ENCODE measurements at places on chromosomes 12 and 14.

DNA sequence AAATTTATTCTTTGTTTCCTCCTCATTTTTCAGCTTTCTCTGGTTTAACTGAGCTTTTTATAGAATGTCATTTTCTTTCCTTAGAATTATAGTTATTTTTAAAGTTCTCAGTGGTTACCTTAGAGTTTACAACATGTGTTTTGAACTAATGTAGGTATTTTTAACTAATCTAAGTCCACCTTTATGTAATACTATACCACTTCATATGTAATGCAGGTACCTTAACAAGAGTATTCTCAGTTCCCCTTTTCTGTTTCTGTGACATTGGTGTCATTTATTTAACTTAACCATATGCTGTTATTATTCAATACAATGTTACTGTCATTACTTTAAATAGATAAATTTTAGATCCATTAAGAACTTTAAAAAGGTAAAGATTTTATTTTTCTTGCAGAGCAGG, 30.3 kb upstream of the KCNC2 start:
- no peak for DNase-seq

DNA sequence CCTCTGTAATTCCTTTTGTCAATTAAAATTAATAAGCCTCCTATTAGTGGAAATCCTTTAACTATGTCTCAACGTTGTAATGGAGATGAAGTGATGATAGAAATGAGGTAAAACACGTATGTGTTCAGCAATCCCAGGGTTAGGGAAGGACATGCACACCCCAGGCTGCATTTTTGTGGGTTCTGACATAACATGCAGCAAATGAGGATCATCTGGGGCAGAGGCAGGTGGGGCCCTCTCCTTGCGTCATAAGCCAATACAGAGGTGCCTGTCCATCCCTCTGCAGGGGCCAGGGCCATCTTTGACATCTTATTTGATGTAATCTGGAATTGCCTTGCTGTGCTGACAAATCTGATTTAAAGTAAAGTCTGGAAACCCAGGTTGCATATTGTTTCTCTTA, 73.2 kb downstream of the MYRFL start:
- no peak for DNase-seq

DNA sequence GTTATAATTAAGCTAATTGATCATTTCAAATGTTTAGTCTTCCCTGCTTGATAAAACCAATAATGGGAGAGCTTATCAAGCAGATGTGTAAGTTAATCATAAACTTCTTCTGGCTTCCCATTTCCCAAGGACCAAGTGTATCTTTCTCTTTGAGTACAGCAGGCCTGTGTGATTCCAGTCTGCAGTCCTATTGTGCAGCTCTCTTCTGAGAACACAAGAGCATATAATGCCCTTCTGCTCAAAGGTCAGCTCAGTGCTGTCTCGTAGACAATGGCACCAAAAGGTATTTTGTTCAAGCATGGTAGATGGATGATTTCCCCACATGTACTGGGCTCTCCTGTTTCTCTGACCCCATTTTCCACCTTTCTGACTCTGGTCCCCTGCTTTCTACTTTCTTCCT, 101.8 kb upstream of the DYRK2 start:
- no peak for DNase-seq

DNA sequence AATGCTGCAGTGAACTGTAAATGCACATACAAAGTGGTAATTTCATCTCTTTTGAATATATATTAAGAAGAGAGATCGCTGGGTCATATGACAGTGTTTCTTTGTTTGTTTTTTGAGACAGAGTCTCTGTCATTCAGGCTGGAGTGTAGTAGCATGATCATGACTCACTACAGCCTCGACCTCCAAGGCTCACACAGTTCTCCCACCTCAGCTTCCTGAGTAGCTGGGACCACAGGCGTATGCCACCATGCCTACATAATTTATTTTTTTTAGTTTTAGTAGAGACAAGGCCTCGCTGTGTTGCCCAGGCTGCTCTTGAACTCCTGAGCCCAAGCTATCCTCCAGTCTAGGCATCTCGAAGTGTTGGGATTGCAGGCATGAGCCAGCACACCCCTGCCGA, 62.4 kb upstream of the ACSS3 start:
- DNase-seq = no peak

GRCh38 chr12:21819236-21819635, 44.7 kb upstream of the KCNJ8 start:
- no peak for DNase-seq

- no peak for DNase-seq
Measured at GRCh38 chr12:26712892-26713291, 120.1 kb downstream of the ITPR2 start.

GRCh38 chr14:68523989-68524725, 268.7 kb downstream of the ZFP36L1 start:
- no peak for DNase-seq

DNA sequence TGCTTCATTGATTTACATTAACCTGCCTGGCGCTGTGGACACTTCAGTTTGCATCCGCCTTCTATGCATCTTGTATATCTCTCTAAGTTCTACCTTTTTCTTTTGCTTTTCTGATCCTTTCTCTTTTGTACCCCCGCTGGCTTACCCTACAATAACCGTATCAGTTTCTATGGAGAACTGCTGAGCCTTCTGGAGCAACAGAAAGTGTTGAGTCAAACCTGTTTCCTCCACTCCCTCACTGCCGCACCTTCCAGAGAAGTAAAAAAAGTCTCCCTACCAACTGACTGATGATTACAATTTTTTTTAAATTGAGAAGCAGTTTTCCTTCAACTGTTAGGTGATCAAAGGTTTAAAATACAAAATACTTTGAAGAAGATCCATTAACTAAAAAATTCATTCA, 17.4 kb downstream of the EXD2 start:
- no peak for DNase-seq

DNA sequence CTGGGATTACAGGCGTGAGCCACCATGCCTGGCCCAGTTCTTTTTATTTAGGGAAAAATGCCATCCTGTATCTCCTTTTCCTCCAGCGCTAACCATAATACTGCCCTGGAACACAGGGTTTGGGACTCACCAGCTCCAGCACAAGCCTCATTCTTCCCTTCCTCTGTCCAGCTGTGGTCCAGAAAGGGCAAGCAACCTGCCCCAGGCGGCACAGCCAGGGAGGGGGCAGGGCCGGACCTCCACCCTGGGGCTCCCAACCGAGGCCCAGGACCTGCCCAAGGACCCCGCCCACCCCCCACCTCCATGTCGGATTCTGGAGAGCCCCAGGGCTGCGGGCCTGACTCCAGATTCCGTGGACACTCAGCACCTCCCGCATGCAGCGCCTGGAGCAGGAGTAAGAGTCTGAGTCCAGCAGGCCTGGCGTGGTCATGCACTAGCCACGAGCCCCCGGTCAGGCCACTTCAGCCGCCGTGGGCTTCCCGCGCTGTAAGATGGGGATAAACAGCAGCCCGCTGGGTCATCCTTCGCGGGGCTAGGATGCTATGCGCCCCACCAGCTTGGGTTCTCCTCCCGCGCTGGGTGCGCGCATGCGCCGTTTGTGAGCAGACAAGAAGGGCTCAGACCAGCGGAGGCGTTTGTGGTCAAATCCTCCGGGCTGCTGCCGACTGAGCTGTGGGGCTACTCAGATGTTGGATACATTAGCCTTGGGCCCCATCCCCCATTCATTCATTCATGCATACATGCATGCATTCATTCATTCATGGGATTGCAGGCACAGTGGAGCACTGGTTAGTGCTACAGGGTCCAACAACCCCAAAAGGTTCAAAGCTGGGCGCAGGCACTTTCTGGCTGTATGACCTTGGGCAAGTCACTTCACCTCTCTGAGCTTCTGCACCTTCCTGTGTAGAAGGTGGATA, 16.3 kb downstream of the TMEM119 start:
- no peak for DNase-seq

- DNase-seq = no peak
Measured at GRCh38 chr12:96383991-96384390, 16.2 kb downstream of the CDK17 start.

DNA sequence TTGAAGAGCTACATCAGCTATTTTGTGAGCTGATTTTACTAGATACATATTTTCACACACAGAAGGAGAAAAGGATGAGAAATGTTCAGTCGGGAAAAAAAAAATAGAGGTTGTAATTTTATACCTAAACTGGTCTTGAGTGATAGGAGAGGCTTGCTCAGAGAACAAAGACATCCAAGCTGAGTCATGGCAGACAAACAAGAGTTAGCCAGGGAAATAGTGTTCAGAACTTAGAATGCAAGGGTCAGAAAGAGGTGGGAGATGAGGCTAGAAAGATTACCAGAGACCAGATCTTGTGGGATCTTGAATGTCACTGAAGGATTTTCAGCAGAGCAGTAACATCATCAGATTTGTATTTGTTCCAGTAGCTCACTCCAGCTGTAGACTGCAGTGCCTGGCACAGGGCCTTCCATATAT, 121.9 kb upstream of the ATF1 start:
- no peak for DNase-seq

GRCh38 chr14:93045965-93046704, 69.6 kb downstream of the ITPK1 start:
- DNase-seq = no peak

GRCh38 chr14:104326848-104327247, 188.5 kb downstream of the KIF26A start:
- no peak for DNase-seq

DNA sequence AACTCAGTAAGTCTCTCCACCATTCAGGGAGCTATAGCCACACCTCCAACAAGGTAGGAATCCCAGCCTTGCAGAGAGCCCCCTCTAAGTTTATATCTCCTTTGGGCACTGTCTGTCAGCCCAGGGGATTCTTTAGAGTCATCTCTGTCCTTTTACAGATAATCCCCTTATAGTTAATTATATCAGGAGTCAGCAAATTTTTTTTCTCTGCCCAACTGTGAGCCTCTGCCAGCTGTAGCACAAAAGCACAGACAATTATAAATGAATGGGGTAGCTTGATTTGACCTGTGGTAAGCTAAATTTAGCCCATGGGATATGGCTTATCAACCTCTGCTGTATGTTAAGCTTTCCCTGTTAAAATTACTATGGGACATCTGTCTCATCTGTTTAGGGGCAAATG, 8.3 kb downstream of the CEP128 start:
- no peak for DNase-seq

DNA sequence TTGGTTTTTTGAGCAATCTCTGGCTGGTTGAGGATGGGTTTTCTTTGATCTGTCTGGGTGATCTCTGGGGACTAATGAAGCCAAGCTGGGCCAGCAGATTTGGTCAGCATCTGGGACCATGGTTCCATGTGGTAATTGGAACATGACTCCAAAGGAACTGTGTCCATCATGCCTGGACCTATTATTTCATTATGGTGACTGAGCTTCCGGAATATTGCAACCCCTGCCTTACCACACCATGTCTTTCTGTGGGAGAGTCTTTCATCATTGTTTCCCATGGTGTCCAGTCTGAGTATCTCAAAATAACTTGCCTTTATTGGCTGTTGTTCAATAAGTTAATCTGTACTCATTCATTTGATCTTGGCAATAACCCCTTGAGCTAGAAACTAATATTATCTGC, 624.9 kb upstream of the TBX3 start:
- DNase-seq = no peak

DNA sequence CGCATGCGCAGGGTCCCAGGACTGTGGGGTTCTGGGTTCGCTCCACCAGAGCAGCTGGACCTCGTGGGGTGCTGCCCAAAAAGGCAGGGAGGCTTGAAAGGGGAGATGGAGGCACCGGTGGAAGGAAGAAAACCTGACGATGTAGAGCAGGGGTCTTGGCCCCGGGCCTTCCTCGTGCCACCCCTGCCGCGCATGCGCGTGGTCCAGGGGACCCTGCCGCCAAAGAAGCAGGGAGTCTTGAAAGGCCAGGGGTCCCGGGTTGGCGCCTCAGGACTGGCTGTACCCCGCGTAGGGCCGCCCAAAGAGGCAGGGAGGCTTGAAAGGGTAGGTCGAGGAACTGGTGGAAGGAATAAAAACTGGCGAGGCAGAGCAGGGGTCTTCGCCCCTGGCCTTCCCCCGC, 321.0 kb downstream of the ALG10 start:
- no peak for DNase-seq

- no peak for DNase-seq
Measured at GRCh38 chr14:60974090-60974651, 6.7 kb downstream of the TRMT5 start.

- no peak for DNase-seq
Measured at GRCh38 chr12:62846491-62846890, 88.5 kb downstream of the PPM1H start.

- no peak for DNase-seq
Measured at GRCh38 chr12:98358144-98358543, 157.2 kb upstream of the TMPO start.

DNA sequence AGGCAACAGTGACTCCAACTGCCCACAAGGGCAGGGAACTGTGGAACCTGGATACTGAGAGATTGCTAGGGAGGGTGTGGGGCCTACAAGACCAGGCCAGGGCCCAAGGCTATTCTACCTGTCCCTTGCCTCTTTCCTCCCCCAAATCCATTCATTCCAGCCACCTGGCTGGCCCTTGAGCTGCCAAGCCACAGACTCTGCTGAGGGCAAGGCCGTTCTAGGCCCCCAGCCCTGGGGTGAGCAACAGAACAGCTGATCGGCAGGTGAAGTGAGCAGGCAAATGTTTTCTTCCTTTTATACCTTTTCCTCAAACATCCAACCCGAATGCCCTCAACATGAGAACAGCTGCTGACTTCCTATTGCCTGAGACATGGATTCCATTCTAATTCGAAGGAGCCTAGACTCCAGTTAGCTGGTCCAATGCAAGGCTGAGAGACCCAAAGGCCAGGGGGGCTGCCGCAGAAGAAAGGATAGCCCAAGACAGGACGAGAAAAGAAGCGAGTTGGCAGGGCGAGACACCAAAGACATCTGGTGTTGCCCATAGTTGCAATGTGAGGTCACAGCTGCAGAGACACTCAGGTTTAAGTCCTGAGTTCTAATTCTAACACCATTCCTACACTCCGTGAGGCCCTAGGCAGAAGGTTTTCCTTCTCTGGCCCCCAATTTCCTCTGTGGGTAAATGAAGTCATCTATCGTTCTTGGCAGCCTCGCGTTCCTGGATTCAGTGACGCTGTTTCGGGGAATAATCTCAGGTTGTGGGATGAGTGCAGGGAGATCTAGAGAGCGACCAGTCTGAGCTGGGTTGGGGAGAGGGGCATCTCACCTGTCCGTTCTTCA, 1.7 kb downstream of the C1QL4 start:
- DNase-seq = no peak

DNA sequence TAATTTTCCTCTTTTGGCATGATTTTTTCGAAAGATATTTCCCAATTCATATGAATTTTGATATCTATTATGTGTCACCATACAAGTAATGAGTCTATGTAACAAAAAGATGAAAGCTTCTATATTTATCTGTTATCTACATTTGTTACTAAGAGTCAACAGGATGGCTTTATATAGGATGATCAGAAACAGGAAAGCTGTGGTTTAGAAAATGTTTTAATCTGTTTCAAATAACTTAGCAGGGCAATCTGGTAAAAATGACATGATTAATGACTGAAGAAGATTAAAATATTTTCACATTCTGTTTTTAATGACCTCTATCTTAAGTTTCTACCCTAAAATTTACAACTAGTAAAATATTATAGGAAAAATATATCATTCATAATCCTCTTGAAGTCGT, 105.8 kb downstream of the MSRB3 start:
- DNase-seq = no peak

GRCh38 chr14:67514203-67514607, 18.9 kb upstream of the PLEKHH1 start:
- no peak for DNase-seq
